Activated T-cell treated with anti-CD3 and anti-CD28 coated beads for 4 hours (primary cell): ENCODE measurements at places on chromosomes 3 and 15.

GRCh38 chr15:91338766-91339165 lies 238.7 kb downstream of the SV2B start:
- DNase-seq: no peak

GRCh38 chr15:69105451-69105985 lies 54.9 kb upstream of the GLCE start:
- no peak for DNase-seq

GRCh38 chr3:38397320-38397719 lies 50.7 kb downstream of the XYLB start:
- no peak for DNase-seq

- DNase-seq: no peak
These were observed 30.5 kb downstream of the KLF13 start for GRCh38 chr15:31357148-31357547.

GRCh38 chr3:170469151-170470062 lies 50.7 kb downstream of the CLDN11 start:
- no peak for DNase-seq

- no peak for DNase-seq
These were observed 17.5 kb upstream of the KCTD6 start for GRCh38 chr3:58474348-58474911.

- no peak for DNase-seq
These were observed 46.5 kb downstream of the PSMD6 start for GRCh38 chr3:63976872-63977200.
